ENCODE measurements at places on chromosomes 16 and 17.

DNA sequence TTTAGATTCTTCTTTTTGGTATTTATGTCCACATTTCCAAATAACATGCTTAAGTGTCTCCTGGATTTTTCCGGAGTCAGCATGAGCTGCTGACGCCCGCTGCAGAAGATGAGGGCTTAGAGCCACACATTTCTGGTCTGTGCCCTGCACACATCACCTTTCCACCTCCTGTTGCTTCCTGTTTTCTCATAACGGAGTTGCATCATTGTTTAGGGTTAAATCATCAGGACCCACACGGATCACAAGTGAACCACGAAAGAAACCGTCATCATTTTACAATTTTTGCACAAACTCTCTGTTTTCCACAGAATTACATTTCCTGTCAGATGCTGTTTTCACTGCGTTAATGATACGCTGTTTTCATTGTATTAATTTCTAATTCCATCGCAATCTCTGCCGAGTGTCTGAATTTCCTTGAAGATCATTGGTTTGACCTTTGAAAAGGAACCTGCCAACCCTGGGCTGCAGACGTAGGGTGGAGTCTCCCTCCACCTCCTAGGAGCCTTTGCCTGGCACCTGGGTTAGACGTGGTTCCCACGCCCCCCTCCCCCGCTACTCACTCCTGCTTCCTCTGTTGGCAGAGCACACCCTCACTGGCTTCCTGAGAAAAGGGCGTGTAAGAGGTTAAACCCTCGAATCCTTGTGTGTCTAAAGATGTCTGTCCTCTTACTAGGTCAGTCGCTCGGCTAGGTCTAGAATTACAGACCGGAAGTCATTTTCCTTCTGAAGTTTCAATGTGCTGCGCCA is 68.2 kb downstream of the RNF213 start:
- DNase-seq, result no peak

DNA sequence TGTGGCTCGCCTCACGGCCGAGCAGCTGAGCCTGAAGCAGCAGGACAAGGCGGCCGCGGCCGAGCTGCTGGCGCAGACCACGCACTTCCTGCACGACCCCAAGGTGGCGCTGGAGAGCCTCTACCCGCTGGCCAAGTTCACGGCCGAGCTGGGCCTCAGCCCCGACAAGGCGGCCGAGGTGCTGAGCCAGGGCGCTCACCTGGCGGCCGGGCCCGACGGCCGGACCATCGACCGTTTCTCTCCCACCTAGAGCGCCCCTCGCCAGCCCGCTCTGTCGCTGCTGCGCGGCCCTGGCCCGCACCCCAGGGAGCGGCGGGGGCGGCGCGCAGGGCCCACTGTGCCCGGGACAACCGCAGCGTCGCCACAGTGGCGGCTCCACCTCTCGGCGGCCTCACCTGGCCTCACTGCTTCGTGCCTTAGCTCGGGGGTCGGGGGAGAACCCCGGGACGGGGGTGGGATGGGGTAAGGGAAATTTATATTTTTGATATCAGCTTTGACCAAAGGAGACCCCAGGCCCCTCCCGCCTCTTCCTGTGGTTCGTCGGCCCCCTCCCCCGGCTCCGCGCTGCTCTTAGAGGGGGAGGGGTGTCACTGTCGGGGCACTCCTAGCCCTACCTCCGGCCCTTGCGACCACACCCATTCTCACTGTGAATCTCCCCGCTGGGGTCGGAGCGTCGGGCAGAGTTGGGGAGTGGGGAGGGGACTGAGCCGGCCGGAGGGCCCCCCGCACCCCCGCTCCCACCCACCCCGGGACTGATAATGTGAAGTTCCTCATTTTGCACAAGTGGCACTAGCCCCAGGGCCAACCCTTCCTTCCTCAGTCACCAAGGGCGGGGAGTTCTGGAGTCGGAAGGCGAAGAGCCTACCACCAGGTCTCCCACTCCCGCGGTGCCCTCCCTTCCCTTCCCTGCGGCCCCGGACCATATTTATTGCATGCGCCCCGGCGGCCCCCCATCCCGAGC is 4.0 kb downstream of the HIC1 start:
- no peak for DNase-seq

DNA sequence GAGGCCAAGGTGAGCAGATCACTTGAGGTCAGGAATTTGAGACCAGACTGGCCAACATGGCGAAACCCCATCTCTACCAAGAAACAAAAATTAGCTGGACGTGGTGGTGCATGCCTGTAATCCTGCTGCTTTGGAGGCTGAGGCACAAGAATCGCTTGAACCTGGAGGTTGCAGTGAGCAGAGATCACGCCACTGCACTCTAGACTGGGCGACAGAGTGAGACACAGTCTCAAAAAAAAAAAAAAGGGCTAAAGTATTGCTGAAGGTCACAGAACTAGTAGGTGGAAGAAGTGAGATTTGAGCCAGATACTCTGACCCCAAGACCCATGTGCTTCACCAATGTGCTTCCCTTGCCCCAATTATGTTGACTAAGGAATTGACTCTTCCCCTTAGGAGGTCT is 112.0 kb downstream of the NPIPB5 start:
- DNase-seq, result no peak

DNA sequence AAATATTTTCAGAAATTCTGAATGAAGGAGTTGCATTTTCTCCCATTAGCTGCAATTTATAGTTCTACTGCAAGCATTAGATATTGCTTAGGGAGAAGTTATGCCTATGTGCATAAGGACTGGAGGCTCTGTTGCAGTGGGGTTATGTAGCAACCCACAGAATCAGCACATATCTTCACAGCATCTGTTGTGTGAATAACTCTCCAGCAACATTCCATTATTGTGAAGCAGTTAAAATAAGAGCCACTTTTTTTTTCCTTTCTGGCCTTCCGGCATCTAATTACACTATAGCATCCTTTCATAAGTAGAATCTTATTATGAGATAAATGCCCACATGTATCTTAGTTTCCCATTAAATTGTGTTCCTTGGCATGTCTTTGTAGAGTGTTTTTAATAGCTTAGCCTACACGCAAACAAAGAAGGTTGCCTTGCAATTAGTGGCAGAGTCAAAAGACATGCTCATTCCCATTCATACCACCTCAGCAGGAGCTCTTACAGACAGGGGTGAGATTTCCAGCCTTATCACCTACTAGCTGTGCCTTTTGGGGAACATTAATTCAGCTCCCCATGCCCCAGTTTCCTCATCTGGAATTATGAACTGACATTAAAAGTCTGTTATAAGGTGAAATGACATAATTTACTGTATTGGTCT is 596.0 kb upstream of the GOT2 start:
- DNase-seq, result no peak

DNA sequence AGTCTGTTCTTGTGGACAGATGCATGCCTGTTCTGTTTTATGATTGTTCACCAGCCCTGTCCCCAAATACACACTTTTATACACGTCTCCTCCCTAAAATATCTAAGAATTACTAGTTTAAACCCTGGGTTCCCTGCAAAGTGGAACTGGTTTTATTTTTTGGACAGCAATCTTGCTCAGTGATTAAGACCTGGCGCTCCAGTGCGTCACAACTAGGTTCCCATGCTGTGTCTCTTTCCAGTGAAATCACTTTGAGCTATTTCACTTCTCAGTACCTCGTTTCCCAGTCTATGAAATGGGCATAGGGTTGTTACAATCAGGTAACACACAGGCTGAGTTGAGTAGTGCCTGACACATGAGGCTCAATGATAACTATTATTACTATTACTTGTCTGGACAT is 1.1 kb downstream of the CEP20 start:
- DNase-seq, result no peak
